T-helper 17 cell (primary cell): ENCODE measurements at places on chromosomes 1 and 21.

GRCh38 chr1:240363315-240363714, 248.6 kb downstream of the GREM2 start:
- no peak for DNase-seq

DNA sequence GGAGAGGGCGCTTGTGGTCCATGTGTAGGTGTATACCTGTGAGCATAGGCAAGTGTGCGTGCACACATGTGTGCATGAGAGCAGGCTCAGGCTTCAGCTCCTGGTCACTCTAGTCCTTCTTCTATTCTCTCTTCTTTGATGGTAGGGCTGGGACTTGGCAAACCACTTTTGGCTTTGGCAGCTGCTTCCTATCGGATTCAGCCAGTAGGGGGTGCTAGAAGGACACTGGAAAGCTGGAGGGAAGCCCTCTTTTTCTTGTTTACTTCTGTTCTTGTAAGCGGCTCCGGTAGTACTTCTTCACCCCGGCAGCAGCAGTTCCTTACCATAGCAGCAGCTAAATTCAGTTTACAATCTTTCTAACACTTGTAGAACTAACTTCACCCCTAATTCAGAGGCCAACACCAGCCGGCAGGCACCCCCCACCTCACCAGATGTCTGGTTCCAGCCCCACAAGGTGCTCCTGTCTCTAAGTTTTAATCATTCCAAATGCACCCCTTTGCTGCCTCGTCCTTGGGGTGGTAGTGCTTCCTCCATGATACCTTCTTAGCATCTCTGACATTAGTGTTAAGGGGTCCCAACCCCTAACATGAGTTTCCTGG, 25.1 kb downstream of the NENF start:
- no peak for DNase-seq

DNA sequence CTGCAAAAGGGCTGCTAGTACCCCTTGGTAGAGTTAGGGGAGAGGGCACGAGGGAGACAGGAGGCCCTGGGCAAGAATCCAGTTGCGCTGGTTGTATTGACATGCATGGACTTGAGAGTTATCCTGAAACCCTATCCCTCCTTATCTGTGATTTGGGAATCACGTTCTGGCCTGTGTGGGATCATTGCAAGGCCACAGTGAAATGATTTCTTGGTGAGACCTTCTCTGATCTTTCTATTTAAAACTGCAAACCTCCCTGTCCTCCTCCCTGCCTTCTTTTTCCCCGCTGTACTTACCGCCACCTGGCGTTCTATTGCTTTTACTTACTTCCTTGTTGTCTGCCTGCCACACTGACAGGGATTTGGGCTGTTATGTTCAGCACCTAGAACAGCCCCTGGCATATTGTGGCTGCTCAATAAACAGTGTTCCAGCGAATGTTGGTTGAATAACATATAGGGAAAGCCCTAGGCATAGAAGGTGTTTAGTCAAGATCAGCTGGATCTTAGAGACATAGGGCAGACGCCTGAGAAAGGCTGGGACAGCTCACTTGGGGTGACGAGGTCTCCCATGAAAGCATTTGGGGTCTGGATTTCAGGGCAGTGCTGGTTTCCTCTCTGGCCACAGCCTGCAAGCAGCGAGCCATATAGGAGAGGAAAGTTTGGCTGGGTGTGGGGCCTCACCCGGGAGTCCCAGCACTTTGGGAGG, 25.6 kb downstream of the ALPL start:
- DNase-seq: no peak

DNA sequence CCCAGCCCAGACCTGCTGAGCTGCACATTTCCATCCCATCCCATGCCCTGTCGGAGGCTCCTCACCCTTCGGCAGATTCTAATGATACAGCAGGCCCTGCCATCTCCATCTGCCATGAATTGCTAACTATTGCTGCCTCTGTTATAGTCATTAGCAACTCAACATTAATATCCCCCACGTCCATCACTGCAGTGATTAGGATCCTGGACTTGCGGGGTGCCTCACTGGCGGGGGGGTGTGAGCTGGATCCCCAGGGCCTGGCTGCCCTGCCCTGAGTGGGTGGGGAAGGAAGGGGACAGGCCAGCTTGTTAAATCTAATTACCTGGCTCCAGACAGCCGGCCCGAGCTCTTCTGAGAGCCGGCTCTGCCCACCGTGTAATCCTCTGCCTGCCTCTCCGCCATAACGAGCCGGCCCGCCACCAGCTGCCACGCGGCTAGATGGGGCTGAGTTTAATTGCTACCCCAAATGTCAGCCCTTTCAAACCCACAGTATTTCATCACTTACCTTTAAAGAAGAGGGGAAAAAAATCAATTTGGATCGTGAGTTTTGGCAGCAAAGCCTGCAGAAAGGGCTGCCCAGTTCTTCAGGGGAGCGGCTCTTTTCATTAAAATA, 227.3 kb upstream of the CSF3R start:
- no peak for DNase-seq

- DNase-seq: no peak
Observed at GRCh38 chr1:203291201-203292096, 13.9 kb upstream of the BTG2 start.

- no peak for DNase-seq
Observed at GRCh38 chr1:91768786-91769725, 116.9 kb downstream of the TGFBR3 start.

- no peak for DNase-seq
Observed at GRCh38 chr1:152191260-152191659, 32.2 kb upstream of the RPTN start.

DNA sequence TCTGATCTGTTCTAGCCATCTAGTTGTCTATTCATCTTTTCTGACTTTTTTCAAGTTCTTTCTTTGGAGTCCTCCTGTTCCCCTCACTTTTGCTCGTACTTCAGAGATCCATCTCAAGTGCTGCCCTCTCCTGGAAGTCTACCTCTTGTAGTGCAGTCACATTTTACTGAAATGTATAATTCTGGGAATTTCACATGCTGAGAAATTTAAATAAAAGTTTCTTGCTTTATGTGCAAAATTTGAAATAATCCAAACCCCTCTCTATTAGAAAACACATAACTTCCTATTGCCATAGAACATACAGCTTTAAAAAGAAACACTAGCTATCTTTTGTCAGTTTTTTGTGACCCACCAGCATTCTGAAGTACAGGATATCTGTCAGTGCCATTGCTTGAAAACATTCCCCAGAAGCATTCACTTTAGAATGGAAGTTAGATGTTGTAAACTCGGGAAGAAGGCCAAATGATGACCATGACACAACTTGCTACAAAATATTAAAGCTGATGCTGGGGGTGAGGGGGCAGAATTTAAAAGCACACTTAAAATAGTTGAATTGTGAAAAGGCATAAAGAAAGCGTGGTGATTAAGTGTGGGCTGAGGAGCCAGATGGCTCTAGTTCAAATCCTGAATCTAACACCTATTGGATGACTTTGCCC, 22.0 kb downstream of the RLF start:
- no peak for DNase-seq

GRCh38 chr1:175081983-175082382, 14.3 kb downstream of the TNN start:
- no peak for DNase-seq

DNA sequence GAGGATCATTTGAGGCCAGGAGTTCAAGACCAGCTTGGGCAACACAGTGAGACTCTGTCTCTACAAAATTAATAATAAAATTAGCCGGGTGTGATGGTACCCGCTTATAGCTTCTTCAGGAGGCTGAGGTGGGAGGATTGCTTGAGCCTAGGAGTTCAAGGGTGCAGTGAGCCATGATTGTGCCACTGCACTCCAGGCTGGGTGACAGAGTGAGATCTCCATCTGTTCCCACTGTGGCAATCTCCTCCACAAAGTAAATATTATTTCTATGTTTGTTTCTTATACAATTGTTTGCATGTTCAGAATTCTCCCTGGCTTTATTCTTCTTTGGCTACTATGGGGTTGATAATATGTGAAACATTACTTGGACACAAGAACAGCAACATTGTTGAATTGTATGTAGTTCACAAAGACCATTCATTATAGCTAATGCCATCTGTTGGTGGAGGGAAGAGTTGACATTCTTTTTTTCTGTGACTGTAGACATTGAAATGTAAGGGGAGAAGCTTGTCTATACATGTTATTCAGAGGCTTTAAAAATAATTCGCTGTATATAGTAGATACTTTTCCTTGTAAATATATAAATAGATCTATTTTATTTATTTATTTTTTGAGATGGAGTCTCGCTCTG, 47.8 kb upstream of the SRSF10 start:
- no peak for DNase-seq

GRCh38 chr1:43931711-43932660, 1.6 kb upstream of the ARTN start:
- DNase-seq: no peak

- no peak for DNase-seq
Observed at GRCh38 chr1:44860331-44860730, 17.3 kb upstream of the PTCH2 start.

DNA sequence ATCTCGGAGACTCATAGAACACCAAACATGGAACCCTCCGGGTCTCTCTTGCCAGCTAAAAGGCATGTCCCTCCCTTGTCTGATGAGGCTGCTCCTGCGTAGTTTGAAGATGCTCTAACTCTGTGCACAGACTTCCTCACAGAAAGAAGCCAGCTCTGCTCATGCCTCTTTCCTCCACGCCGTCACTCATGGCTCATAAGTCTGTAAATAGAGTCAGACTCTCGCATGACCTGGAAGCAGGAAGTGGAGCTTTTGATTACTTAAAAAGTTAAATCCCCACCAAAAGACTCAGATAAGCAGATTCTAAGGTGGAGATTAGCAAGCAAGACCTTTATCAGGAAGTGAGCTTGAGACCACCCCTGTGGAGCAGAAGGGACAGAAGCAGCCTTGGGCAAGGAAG, 171.6 kb downstream of the TRIM33 start:
- DNase-seq: no peak

GRCh38 chr1:170145061-170145460, 698 bp upstream of the NTMT2 start:
- no peak for DNase-seq

DNA sequence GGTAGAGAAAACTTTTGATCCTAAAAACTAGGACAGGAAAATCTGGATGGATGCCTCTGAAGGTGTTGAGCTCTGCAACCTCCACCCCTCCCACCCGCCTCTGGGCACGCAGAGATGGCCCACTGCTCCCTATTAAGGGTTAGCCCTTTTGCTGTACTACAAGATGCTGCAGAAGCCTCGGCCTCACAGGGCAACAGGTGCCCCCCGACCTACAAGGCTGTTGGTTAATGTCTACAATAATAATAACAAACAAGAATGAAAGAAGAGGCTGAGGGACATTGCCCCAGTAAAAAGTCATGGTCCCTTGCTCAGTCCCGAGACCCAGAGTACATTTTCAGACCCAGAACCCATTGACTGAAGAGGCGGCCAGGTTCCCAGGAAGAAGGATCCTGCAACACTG, 7.5 kb upstream of the DESI2 start:
- DNase-seq: no peak

GRCh38 chr1:94660994-94661393, 119.4 kb upstream of the F3 start:
- no peak for DNase-seq

DNA sequence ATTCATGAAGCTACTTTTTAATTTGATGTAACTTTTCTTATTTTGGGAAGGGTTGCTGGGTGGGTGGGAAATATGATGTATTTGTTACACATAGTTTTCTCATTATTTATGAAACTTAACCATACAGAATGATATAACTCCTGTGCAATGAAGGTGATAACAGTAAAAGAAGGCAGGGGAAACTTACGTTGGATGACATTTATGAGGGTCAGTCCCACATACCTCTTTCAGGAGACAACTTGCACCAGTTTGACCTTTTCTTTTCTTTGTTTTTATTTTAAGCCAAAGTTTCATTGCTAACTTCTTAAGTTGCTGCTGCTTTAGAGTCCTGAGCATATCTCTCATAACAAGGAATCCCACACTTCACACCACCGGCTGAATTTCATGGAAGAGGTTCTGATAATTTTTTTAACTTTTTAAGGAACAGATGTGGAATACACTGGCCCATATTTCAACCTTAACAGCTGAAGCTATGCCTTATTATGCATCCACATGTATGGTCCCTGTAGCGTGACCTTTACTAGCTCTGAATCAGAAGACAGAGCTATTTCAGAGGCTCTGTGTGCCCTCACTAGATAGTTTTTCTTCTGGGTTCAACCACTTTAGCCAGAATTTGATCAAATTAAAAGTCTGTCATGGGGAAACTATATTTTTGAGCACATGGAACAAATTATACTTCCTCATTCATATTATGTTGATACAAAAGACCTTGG, 28.0 kb upstream of the KIAA1614 start:
- DNase-seq: no peak

GRCh38 chr1:11748294-11749202, 12.6 kb downstream of the AGTRAP start:
- DNase-seq: no peak

DNA sequence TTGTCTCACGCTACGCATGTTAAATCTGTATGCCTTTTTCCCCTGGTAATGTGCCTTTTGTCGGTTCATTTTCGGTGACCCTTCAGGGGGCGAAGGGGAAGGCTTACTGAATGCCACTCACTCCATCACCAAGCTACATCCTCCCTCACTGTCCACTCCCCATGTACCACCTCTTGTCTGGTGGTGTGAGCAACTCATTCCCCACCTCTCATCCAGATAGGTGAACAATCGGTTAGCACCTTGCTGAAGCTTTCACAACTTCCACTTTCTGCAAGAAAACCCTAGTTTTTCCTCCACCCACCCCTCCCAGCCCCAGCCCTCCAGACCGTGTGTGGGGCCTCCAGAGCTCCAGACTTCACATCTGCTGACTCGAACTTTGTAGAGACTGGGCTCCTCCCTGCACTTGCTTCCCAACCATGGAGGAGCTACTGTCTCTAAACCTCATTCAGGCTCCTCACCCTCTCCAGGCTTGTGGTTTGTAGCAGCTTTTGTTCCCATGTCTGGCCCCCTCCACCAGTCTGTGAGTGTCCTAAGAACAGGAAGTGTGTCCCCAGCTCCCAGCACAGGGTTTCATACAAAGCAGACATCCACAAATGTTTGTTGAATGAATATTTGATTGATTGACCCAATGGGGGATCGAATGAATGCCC, 48.4 kb upstream of the RUNX3 start:
- DNase-seq: no peak

- no peak for DNase-seq
Observed at GRCh38 chr1:6268415-6268814, 7.5 kb upstream of the GPR153 start.

DNA sequence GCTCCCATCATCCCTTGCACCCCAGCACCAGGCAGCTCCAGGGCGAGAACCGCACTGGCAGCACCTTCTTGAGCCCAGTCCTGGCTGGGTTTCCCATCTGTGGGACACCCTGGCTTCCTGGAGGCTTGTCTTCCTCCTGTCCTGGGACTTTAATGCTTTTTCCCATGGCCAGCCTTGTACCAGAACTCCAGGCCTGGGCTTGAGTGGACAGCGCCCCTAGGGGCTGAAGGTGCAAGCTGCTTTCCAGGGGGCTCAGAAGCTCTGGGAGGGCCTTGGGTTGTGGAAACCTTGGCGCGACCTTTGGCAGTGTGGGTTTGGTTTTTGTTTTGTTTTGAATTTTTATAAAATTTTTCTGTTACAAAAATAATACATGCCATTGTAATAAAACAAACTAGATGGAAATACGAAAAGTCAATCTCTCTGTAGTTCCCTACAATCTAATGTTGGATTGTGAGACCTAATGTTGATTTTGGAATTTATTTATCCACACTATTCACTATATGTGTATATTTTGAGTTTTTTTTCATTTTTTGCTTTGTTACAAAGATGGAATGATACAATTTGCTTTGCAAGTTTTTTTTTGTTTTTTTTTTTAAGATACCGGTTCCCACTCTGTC, 33.8 kb upstream of the RPL11 start:
- no peak for DNase-seq
